ENCODE measurements at places on chromosomes 1 and 21.
A peak's percentile ranks its signal among the peaks of the same experiment; 100 is the strongest.

GRCh38 chr1:93566227-93566626 lies 115.4 kb downstream of the BCAR3 start:
- peak; percentile 31 for DNase-seq

DNA sequence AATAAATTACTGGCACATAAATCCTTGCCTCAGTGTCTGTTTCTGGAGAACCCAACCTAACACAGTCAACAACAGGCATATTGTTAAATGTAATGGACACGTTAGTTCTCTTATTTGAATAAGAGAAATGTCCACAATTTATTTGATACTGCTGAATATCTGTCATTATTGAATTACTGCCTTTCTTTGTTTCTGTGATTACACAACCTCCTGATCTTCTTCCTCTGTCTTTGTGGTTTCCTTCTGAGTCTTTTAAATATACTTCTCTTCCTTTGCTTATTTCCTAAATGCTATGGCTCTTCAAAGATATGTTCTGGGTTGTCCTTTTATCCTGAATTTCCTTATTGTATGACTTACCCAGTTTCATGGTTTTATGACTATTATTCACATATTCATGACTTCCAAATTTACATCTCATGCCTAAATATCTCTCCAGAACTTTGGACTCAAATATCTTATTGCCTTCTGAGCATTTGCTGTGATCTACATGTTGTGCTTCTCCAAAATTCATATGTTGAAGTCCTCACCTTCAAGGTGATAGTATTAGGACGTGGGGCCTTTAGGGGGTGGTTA lies 39.9 kb downstream of the MSH4 start:
- no peak for DNase-seq

GRCh38 chr1:45526135-45526644 lies 4.5 kb upstream of the PRDX1 start:
- no peak for DNase-seq

GRCh38 chr1:24189528-24189927 lies 2.4 kb upstream of the IFNLR1 start:
- DNase-seq = no peak

DNA sequence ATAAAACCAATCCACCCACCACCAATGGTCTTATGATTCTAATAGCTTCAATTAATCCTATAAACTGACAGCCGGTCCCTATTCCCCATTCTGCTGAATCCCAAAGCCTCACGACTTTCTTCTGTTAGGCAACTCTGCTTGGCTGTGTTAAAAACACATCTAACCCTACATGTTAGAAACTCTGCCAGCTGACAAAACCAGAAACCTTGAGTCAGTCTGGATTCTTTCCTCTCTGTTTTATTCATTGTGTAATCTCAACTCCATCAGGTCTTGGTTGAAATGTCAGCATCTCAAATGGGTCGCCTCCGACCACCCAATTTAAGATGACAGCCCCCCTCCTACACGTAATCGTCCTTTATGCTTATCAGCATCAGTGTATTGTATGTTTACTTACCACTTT lies 312.1 kb downstream of the DISC1 start:
- DNase-seq = no peak

DNA sequence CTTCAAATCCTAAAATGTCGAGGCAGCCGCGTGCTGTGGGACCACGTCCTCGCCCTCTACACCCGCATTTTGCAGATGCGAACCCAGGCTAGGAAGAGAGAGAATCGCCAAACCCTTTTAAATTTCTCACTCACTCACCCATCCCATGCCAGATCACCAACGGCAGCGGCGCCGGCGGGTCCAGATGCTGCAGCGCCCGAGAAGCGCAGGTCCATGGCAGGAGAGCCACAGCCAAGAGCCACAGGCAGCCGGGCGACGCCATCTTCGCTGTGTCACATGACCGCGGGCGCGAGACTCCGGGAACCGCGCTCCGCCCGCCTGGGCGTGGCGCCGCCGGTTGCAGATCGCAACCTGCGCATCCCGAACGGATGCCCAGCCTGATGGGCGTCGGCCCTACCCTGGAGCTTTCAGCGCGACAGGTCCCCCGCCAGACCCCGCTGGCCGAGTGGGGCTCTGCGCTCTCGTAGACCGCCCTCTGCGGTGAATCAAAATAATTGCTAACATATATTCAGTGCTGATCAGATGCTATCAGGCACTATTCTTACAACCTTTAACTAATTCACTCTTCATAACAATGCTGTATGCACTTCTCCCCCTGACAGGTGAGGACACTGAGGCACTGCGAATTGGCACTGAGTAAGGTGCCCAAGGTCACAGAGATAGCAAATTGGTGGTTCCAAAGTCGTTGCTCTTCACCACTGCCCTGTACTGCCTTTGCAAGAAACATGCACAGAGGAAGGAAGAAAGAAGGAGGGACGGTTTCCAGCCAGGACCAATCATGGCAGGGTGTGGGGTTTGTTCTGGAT lies at the start of gene PPT1:
Gene PPT1 (minus strand): TSS at position 276 of the 806 bp plus-strand sequence. CDS start 14 bp downstream, at position 262.
- peak; percentile 65 for DNase-seq

DNA sequence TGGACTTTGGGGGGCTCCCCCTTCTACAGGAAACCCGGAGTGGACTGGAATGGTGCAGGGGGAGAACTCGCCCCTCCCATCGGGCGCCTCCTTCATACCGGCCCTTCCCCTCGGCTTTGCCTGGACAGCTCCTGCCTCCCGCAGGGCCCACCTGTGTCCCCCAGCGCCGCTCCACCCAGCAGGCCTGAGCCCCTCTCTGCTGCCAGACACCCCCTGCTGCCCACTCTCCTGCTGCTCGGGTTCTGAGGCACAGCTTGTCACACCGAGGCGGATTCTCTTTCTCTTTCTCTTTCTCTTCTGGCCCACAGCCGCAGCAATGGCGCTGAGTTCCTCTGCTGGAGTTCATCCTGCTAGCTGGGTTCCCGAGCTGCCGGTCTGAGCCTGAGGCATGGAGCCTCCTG lies at the start of gene TNFRSF14:
Gene TNFRSF14 (plus strand): TSS at position 95 of the 401 bp plus-strand sequence. CDS start 294 bp downstream, at position 389.
- DNase-seq = peak; percentile 24

DNA sequence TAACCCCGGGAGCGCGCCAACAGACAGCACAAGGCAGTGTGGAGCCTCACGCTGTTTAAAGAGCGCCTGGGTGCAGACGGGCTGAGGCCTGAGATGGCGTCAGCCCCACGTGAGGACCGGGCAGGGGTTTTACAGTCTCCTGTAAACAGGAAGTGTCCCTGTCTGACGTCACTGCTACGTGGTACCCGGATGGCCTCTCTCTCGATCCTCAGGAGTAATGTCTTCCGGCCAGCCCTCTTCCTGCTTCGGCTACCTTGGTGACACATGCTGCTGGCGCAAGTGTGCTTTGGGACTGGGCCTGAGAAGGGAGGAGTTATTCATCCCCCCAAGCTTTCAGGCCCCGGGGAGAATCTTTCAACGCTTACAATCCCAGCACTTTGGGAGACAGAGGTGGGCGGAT lies 41.2 kb downstream of the CNST start:
- no peak for DNase-seq

GRCh38 chr1:182080955-182081582 lies 19.6 kb upstream of the ZNF648 start:
- peak; percentile 26 for DNase-seq

GRCh38 chr1:116001739-116002487 lies 25.6 kb downstream of the SLC22A15 start:
- no peak for DNase-seq

- peak; percentile 47 for DNase-seq
Observed at GRCh38 chr1:76268341-76268740, 193.8 kb downstream of the ST6GALNAC3 start.

DNA sequence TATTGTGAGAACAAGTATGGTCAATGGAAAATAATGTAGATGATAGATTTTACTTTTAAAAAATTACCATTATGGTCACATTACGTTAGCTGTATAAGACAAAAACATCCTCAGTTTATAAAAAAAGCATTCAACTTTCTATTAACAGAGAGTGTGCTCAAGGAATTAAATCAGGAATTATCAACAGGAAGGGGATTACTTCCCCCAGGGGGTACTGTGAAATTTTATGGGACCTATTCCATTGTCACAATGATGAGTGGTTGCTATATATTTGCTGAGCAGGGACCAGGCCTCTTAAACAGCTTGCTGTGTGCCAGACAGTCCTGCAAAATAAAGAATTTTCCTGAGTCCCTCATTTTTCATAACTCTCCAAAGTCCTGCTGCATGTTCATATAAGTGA lies 21.2 kb downstream of the JAM2 start:
- no peak for DNase-seq

Data from fibroblast of lung (primary cell).